ENCODE measurements at places on chromosomes 13 and 19. TPM values are rescaled to one million over a fixed set of nuclear protein-coding genes. Genes with fewer than 3 reads are reported as not detected.

- DNase-seq: no peak
These were observed 4.6 kb downstream of the CPAMD8 start for GRCh38 chr19:17021793-17022590.

GRCh38 chr19:56942756-56943155 is 102.2 kb upstream of the PEG3 start:
- DNase-seq: peak; percentile 55

DNA sequence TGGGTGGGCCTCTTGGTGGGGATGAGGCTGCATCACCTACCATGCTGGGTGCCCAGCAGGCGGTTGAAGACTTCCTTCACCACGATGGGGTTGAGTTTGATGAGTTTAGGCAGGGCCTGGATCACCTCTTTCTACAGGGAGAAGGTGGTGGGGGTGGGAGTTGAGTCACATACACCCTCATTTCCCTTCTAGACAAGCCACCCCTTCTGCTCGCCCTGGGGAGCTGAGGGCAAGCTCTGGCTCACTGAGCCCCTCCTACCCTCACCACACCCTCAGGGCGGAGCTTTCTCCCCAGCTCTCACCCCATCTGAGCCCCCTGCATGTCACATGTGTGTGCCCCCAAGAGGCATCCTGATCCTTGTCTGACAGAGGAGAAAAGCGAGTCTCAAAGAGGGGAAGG is 7.6 kb upstream of the RSPH6A start:
- no peak for DNase-seq

The CGB1 gene
- not detected for polyA plus RNA-seq

DNA sequence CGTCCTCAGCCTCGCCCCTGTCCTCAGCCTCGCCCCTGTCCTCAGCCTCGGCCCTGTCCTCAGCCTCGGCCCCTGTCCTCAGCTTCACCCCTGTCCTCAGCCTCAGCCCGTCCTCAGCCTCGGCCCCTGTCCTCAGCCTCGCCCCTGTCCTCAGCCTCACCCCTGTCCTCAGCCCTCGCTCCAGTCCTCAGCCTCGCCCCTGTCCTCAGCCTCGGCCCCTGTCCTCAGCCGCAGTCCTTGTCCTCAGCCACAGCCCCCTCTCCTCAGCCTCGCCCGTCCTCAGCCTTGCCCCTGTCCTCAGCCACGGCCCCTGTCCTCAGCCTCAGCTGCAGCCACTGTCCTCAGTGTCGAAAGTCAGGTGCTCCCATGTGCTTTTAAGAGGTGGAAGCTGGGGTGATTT is 10.5 kb downstream of the C13orf46 start:
- no peak for DNase-seq

GRCh38 chr13:48686636-48687210 is 33.0 kb downstream of the CYSLTR2 start:
- DNase-seq: no peak

DNA sequence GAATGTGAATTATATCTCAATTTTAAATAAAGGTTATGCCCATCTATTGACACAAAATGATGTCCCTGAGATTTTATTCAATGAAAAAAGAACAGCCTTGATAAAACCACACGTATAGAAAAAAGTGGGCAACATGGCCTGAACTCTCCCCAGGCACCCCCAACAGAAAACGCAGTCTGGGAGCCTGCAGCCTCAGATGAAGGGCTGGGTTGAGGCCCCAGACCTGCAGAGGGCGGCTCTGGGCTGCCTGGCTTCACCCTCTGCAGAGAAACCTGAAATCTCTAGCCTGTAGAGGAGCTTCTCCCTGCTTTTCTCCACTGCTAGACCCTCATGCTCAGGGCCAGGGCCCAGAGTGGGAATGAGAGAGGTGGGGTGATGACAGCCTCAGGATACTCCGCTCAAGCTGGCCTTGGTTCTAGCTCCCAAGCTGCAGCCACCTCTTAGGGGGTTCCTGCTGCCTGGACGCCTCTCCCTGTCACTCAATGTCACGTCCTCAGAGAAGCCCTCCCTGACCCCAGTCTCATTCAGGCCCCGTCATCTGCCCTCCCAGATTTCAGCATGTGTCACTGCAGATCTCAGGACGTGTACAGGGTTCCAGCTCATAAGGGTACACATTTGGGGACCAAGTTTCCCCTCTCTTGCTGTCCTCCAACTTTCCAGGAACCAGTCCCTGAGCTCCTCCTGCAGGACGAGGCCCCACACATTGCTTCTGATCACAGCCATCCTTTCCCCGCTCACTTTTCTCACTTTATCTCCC is 1.8 kb downstream of the MBD3 start:
- peak; percentile 74 for DNase-seq

GRCh38 chr13:51523082-51523518 is 61.2 kb upstream of the WDFY2 start:
- peak; percentile 45 for DNase-seq

The ZNF134 gene
- 9.8 TPM for polyA plus RNA-seq

- DNase-seq: no peak
These were observed 1445.9 kb downstream of the PCDH9 start for GRCh38 chr13:65784088-65784816.

- no peak for DNase-seq
These were observed 706 bp downstream of the SERP2 start for GRCh38 chr13:44374348-44374712.

DNA sequence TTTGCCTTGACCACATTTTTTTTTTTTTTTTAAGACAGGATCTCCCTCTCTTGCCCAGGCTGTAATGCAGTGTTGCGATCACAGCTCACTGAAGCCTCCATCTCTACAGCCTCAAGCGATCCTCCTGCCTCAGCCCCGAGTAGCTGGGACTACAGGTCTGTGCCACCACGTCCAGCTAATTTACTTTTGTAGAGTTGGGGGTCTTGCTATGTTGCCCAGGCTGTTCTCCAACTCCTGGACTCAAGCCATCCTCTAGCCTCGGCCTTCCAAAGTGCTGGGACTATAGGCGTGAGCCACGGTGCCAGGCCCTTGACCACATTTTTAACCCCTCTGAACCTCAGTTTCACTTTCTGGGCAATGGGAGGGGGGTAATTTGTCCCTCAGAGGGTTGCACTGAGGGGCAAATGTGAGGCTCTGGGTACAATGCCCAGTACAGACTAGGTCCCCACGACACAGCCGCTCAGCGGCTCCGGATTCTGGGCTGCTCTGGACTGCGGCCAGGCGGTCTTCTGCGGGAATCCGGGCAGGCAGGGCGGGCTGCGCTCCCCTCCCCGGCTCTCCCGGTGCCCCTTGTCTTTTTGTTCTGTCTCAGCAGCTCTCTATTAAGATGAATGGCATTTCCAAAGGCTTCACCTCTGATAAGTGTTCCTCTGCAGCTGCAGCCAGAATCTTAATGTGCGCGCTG is 3.8 kb upstream of the ALOX5AP start:
- DNase-seq: no peak

The MYO1F gene
- polyA plus RNA-seq: 0.51 TPM

DNA sequence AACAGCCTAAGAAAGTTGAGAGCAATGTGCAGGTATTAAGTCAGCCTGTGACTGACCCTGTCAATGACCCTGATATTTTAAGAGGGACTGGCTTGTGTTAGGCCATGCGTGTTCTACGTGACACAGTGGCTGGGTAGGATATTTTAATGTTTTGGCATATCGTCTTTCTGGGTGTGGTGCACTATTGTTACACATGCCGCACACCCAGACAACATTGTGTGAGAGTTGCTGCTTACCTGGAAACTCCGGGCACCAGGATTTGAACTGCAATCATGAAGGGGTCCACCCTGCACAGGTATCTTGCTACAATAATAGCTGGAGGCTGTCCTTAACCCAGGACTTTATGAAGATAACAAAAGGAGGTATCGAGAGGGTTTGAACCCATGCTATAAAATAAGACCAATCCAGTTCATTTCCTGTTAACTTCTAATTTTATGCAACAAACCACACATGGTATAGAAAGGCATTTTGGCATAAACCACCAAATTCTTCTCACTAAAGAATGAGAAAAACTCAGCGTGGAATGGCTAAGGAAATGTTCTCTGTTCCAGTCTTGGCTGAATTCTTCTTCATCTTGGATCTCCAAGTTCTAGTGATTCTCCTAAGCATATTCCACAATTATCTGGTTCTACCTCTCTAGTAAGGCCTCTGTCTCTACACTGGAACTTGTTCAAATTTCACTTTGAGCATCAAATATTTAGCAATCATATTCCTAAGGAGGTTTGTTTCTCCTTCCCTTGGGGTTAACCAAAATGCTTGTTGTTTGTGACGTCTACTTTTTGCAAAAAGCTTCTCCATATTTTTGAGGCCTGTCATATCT is 38.7 kb upstream of the POMP start:
- DNase-seq: no peak

- DNase-seq: no peak
These were observed 7.7 kb downstream of the ZIC5 start for GRCh38 chr13:99963816-99964339.

DNA sequence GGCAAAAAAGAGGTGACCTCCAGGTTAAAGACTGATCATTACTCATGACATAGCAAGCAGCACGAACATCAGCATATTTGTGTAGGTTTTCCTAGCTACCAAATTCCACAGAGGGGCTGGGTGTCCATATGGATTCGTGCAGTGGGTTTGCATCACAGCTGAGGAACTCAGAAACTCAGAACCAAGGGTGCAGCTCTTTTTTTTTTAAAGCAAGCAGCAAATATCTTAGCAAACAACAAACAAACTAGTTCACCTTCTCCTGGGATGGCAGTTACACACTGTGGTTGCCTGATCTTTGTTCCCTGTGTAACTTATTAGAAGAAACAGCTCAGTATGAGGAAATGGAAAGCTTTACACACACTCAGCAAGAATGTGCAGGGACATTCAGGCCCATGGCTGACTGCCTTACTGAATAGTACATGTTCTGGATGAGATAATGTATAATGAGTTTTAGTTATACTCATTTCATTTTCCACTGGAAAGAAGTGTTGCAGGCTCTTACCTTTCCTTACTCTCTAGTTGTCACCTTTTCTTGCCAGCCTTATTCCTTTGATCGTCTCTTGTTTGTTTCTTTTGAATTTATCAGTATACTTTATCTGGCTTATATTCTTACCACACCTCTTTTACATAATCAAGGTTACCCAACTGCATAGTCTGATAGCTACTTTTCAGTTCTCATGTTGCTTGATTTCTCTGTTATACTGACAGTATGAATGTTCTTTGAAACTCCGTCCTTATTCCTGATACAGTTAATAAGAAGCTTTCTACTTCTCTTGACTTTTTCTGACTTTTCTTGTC is 4.3 kb downstream of the NDFIP2 start:
- DNase-seq: no peak

DNA sequence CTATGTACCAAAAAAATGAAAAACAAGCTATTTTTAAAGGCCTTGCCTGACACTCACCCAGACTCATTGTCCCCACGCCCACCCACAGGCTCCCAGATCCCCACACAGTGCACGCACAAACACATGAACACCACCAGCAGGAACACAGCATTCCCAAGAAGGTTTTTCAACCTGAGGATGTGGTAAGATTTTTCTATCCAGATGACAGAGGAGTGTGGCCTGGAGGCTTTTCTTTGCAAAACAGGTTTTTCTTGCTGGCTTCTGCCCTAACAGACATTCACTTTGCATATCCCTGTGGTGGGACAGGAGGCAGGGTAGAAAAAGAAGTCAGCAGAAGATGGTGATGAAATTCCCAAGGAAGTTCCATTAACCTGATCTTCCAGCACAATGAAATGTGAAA is 97.8 kb downstream of the KLF12 start:
- no peak for DNase-seq

DNA sequence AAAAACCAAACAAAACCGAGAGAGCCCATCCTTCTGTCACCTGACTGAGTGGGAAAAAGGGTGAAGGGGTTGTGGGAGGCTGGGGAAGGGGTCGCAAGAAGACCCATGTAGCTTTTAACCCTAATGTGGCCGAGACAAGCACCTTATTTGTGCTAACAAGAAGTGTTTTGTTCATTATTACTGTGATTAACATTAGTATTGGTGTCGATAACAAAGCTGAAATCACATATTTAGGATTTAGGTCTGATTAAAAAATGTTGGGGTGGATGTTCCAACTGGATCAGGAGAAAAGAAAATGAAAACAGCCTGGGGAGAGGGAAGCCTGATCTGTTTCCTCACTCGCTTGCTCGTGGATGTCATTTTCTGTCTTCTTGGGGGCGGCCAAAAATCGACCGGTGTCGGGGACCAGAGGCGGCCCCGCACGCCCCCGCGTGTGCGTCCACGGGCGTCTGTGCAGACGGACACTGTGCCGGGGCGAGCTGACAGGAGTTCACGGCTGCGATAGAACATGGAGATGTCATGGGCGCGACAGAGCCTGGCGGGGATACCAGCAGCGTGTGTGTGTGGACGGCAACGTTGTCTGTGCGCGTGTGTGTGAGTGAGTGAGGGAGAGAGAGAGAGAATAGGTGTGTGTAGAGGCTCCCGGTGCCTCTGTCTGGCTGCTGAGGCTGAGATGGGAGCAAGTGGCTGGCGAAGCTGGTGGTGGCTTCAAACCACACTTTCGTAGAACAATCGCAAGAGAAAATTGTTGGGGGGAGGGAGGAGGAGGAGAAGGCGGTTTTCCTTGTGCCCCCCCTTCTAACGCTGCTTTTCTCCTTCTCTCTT is 29.1 kb downstream of the NFIX start:
- DNase-seq: no peak

DNA sequence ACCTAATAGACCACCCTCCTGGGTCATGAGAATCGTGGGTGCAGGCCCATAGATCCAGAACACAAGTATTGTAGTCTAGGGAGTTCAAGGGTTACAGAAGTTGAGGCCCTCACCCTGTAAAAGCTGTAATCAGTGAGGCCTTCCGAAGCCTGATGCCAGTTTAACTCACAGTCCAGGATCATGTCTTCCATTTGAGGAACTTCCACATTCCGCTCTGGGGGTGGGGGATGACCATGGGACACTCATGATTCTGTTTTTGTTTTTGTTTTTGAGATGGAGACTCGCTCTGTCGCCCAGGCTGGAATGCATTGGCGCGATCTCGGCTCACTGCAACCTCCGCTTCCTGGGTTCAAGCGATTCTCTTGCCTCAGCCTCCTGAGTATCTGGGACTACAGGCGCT is 1.7 kb upstream of the RASIP1 start:
- no peak for DNase-seq

The DCLK1 gene
- polyA plus RNA-seq: 1.1 TPM

- DNase-seq: no peak
These were observed 28.1 kb upstream of the CCNE1 start for GRCh38 chr19:29783627-29784190.

GRCh38 chr19:34471906-34472700 is 9.5 kb upstream of the WTIP start:
- no peak for DNase-seq

DNA sequence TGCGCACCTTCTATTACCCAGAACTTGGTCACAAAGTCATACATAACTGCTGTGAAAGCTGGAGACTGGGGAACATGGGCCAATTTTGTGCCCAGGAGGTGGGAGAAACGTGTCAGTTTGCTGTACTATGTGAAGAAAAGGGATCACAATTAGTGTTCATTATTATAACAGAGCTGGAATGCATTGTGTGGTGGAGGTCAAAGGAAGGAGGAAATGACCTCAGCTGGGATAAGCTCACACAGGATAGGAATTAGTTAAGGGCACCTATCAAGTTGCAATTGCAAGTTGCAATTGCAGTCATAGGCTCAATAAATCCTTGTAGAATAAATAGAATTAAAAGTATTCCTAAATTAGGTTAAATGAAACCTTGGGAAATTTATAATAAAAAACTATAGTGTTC is 103.9 kb upstream of the OBI1 start:
- DNase-seq: no peak

GRCh38 chr13:104460554-104460953 is 1394.3 kb upstream of the SLC10A2 start:
- DNase-seq: no peak

- DNase-seq: peak; percentile 89
These were observed at the start of gene GRIN3B for GRCh38 chr19:1000095-1000494. Gene GRIN3B (plus strand): TSS chr19:1000419. CDS start chr19:1000438, 19 bp downstream.
